ENCODE measurements at places on chromosomes 1 and 21. TPM values are rescaled to one million over a fixed set of nuclear protein-coding genes. Genes with fewer than 3 reads are reported as not detected.
A peak's percentile ranks its signal among the peaks of the same experiment; 100 is the strongest.

DNA sequence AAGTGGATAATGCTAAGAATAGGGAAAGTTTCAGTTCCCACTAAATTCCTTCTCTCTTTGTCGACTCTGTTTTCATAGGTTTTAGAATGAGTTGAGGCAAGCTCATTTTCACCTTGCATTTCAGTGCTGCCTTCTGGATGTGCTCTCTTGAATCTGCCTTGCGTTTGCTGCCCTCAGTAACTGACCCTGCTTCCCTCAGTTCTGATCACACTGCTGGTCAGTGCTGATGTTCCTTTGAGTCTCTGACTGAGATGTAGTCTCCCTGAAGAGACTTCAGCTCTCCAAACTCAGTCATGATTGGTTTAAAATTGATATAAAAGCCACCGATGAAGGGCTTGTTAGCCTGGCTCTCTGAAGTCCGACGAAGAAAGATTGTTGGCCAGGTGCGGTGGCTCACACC, 25.2 kb upstream of the HMGN1 start:
- DNase-seq, result no peak

LRRC8B gene
- total RNA-seq, result 13.9 TPM

CAMK1G gene
- 0.46 TPM for total RNA-seq

GRCh38 chr1:113140588-113141446, 67.8 kb downstream of the LRIG2 start:
- DNase-seq, result no peak

GRCh38 chr1:90712153-90712856, 4.8 kb downstream of the BARHL2 start:
- DNase-seq, result no peak

- no peak for DNase-seq
Measured at GRCh38 chr1:233815865-233816264, 88.6 kb upstream of the SLC35F3 start.

DNA sequence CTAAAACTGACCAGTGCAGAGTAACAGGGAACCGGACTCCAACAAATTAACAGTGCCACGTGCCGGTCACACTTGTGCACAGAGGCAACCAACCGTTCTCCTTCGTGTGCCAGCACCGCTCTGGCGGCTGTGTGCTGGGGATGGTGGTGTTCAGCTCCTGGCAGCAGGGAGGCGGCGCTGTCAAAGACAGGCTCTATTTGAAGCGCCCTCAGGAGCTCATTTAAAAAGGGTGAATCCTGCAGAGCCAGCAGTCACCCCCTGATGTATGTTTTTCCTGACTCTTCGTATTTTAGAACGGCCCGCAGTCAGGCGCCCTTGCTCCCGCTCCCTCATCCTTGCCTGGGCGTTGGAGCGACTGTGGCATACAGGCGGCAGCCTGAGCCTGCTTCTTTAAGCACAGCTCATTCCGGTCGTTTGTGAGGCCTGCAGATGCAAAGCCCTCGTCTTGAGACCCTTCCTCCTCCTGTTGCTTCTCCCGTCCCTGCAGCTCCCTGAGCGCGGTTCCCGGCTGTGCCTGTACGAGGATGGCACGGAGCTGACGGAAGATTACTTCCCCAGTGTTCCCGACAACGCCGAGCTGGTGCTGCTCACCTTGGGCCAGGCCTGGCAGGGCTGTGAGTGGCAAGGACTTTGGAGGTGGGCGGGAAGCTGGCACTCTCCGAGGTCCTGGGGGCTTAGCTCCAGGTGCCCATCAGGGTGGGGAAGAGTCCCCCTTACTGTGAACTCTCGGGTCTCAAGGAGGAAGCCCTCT, 1.1 kb downstream of the DFFB start:
- peak; percentile 41 for DNase-seq

DNA sequence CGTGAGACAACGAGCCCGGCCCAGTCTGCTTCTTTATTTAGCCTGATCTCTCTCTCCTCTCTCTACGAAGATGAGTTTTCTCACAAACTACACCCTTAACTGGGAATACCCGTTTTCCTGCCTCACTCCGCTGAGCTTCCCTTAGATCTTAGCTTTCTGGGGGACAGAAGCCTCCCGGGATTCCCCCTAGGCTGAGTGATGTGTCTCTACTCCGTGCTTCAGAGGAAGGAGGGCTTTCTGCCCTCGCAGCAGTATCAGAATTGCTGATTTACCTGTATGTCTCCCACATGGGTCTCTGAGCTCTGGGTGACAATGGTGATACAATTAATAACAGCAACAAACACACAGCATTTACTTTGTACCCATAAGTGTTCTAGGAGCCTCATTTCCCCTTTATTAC, 1.0 kb downstream of the ZBTB17 start:
- DNase-seq, result no peak

DNA sequence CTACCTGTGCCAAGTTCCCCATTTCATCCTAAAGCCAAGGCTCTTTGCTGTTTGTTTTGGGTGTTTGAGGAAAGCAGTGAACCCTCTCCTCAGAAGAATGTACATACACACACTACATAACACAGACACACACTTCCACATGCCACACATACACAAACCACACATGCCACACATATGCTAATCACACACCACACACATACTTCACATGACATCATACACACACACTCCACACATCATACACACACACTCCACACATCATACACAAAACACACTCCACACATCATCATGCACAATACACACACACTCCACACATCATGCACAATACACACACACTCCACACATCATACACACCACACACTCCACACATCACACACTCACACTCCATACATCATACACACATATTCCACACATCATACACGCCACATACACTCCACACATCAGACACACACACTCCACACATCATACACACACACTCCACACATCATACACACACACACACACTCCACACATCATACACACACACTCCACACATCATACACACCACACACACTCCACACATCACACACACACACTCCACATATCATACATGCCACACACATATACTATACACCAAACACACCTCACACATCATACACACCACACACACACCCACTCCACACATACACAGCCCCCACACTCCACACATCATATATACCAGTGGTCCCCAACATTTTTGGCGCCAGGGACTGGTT, 22.7 kb upstream of the ZNF436 start:
- no peak for DNase-seq

F3 gene
- 210 TPM for total RNA-seq

- no peak for DNase-seq
Measured at GRCh38 chr1:82836213-82836972, 1035.7 kb downstream of the ADGRL2 start.

GRCh38 chr1:197913495-197914276, 3.5 kb upstream of the LHX9 start:
- no peak for DNase-seq

DNA sequence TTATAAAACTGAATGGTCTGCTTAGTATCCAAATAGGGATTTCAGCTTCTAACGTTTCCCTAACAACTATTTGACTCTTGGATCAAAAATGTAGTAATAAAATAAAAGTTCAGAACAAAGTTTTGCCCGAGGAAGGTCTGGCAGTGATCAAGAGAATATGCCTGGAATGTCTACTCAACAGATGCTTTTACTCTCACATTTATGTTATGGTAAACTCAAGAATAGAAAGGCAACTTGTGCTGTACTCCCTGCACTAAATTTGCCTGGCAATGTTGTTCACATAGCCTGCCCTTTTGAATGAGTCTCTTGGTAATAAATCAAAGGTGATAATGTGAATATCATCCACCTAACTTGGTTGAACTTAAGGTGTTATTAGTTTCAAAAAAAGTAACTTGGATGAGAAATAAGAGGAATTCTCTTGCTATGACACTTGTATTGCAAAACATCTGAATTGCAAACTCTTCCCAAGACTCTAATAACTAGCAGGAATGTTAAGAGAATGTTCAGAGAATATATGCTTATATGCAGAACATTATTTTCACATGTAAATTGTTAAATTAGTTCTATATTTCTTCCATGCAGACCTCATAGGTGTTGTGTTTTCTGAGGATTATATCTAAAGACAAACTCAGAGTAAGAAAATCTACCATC, 215.8 kb downstream of the COL24A1 start:
- DNase-seq, result no peak

- DNase-seq, result no peak
Measured at GRCh38 chr21:19266636-19267035, 863.1 kb upstream of the TMPRSS15 start.

DNA sequence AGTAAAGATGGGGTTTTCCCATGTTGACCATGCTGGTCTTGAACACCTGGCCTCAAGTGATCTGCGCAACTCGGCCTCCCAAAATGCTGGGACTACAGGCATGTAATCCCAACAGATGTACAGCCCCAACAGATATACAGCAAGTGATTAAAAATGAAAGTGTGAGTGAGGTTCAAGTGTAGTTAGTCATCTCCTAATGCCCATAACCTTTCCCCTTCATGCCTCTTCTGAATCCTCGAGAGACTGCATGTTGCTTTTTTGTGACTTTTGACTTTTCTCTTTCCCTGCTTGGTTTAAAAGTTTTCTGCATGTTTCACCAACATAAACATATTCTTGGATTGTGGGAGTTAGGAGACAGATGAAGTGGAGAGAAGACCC, 31.2 kb downstream of the KCNK2 start:
- no peak for DNase-seq

DNA sequence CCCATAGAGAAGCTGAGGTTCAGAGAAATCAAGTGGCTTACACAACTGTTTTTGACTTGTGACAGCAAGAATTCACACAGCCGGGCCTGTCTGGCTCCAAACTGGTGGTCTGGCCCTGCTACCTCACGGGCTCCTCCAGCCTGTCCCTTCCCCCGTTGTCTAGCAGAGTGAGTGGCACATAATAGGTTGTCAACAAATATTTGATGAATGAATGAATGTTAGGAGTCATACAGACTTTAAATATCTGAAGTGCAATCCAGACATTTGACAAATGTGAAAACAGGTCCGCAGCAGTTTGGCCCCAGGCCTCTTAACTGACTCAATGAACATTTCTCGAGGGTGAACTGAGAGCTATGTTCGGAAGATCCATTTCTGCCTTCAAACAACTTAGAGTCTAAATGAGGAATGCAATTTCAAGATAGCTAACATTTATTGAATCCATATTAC, 1.1 kb upstream of the RHOC start:
- DNase-seq, result no peak

GRCh38 chr1:199272628-199273086, 633.8 kb downstream of the PTPRC start:
- DNase-seq, result peak; percentile 61

DNA sequence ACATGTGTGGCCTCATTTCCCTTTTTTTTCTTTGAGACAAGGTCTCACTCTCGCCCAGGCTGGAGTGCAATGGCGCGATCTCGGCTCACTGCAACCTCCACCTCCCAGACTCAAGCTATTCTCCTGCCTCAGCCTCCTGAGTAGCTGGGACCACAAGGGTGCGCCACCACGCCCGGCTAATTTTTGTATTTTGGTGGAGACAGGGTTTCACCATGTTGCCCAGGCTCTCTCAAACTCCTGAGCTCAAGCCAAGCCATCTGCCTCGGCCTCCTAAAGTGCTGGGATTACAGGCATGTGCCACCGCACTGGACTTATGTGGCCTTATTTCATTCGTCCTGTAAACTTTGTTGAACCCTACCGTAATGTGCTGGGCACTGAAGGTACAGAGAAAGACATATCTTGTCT, 569 bp upstream of the WARS2 start:
- DNase-seq, result peak; percentile 26

GRCh38 chr21:42063571-42064521, 7.3 kb upstream of the UMODL1 start:
- DNase-seq, result peak; percentile 65

- DNase-seq, result no peak
Measured at GRCh38 chr1:8374356-8374755, 56.4 kb downstream of the SLC45A1 start.

OR14K1 gene
- not detected for total RNA-seq

- DNase-seq, result no peak
Measured at GRCh38 chr1:175866776-175867175, 123.4 kb upstream of the TNR start.

DNA sequence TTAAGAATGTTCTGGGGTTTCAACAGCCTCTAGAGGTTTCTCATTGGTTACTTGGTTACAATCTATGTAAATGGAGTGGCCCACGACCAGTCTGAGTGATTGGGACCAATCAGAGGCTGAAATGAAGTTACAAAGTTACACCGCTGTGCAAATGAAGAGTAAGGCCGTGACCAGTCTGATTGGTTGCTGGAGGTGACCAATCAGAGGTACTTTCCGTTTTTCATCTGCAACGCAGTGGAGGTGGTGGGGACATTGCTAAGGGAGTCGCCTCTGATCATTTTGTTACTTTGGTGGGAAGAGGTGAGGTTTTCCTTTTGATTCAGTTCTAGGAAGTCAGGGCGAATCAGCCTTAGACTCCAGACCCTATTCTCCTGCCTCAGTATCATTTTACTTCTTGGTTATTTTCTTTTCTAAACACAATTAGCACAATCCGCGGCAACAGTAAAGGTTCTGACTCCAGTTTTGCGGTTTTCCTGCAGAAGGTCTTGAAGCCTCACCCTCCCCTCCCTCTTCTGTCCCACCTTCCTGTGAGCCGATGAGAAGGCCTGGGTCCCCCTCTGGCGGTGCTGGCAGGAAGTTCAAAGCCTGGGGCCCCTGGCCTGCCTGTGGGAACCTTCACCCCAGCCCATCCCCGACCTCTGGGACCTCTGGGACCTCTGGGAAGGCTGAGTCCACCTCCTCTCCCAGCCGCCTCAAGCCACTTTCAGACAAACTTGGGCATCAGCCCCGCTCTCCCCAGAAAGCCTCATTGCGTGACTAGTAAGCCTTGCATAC, 38.7 kb upstream of the TTC34 start:
- peak; percentile 28 for DNase-seq

DNA sequence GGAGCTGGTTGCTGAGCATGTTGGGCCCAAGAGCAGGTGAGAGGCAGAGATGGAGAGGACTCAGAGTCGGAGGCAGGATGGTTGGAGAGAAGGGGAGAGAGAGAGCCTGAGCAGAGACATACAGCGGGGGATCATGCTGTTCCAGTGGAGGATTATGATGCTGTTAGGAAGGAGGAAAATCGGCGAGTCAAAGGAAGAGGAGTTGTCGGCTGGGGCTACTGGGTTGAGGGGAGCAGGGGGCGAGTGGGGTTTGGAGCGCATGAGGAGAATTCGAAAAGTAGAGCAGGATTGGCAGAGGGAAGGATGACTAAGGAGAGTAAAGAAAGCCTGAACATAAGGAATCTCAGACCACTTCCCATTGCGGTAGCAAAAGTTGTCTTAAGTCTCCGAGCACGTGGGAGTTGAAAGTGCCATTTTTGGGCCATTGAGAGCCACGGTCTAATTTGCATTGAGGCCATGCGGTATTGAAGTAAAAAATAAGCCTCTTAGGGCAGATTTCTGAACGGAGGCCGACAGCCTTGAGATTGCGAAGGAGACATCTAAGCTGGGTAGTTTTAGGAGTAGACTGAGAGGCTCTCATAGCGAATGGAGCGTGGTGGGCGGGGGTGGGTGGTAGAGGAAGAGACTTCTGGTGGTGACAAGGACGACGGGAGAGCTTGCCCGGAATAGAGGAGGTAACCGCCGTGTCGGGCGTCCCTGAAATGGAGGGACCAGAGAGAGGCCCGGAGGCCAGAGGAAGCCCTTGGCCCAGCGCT, 140.4 kb upstream of the ETV3 start:
- no peak for DNase-seq

- no peak for DNase-seq
Measured at GRCh38 chr1:218339267-218339831, 5.8 kb upstream of the TGFB2 start.

TUT4 gene
- total RNA-seq, result 85.7 TPM

PADI6 gene
- total RNA-seq, result not detected

- peak; percentile 79 for DNase-seq
Measured at GRCh38 chr1:119948342-119949214, 52.3 kb upstream of the ADAM30 start.

Data from upper lobe of left lung (tissue), 6 donors.